Pancreas (tissue), 10 donors: ENCODE measurements at places on chromosomes 11 and 22. TPM values are rescaled to one million over a fixed set of nuclear protein-coding genes. Genes with fewer than 3 reads are reported as not detected.

The MS4A15 gene
- not detected for polyA plus RNA-seq

The HSCB gene
- polyA plus RNA-seq = 14.1 TPM

The STX3 gene
- 20.5 TPM for polyA plus RNA-seq

The HBD gene
- polyA plus RNA-seq = not detected

The SMC1B gene
- not detected for polyA plus RNA-seq

The SLC22A9 gene
- not detected for polyA plus RNA-seq

The P2RY6 gene
- 0.99 TPM for polyA plus RNA-seq

The TEAD1 gene
- 5.9 TPM for polyA plus RNA-seq

The NPAS4 gene
- polyA plus RNA-seq = 0.08 TPM

The KREMEN1 gene
- polyA plus RNA-seq = 4.0 TPM
